Endothelial cell of umbilical vein (primary cell): ENCODE measurements at places on chromosomes 12 and 14. TPM values are rescaled to one million over a fixed set of nuclear protein-coding genes. Genes with fewer than 3 reads are reported as not detected.

DNA sequence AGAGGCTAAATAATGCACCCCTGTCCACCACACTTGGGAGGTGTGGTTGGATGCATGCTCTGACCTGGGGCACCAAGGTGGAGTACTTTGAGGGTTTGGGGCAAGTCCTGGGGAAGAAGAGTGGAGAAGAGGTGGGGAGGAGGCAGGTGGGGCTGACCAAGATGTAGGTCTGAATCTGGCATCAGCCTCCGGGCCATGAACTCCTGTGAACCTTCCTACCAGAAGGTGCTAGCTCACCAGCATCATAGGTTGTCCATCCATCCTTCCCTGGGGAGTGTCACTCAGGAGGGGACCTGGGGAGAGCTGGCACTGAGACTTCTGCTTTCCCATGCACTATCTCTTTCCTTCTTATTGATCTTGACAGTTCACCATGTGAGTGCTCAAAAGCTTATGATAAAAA, 13.6 kb upstream of the EMP1 start:
- DNase-seq: no peak

DNA sequence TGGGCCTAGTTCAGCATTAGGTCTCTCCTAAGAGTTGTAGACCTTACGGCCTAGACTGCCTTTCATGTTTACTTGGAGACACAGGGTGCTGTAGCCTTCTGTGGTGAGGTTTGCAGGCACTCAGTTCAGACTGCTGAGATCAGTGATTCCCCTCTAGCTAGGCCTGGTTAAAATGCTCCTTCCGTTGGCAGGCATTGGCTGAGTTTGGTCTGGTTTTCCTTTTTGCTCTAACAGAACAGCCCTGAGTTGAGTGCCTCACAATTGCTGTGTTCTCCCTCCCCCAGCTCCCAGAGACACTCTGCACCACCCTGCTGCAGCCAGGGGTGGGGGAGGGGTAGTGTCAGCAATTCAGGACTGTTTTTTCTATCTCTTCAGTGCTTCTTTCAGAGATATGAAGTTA, 178.9 kb upstream of the DYRK2 start:
- DNase-seq: no peak

DNA sequence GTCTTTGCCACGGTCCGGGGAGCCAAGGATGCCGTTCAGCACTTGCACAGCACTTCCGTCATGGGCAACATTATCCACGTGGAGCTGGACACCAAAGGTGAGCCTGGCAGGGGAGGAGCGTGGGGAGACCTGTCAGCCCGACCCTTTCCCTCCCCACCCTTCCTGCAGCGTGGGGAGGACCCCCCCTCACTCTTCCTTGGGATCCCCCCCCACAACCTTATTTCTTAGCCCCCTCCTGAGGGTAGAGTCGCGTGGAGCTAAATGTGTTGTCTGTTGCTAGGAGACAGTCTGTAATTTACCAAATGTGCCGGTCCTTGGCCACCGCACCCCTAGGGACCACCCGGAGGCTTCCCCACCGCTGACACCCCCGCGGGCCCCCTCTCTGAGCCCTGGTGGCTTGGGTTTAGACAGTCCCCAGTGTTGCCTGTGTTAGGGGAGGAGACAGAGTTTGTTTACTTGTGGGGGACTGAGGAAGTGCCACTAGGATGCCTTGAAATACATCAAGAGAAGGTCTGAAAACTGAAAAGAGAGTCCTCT, 2.3 kb downstream of the SETD1B start:
- no peak for DNase-seq

DNA sequence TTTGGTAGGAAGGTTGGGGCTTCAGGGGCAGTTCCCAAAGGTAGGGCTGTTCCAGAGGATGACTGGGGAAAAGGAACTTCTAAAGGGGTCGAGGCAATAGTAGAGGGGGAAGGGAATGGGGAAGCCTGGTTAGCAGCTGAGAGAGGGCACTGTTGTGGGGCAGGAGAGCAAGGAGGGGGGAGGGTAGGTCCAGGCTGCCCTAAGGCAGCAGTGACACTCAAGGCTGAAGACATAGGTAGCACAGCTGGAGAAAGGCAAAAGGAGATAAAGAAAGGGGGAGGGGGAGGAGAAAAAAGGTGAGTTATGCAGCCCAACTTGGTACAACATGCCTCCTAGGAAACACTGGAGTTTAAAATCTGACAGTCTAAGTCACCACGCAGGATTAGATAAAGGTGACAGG, 3.9 kb downstream of the NACA start:
- DNase-seq: no peak

The KRT77 gene
- not detected in 2 replicates for total RNA-seq

GRCh38 chr12:113908584-113909100, 57.5 kb downstream of the RBM19 start:
- DNase-seq: no peak

DNA sequence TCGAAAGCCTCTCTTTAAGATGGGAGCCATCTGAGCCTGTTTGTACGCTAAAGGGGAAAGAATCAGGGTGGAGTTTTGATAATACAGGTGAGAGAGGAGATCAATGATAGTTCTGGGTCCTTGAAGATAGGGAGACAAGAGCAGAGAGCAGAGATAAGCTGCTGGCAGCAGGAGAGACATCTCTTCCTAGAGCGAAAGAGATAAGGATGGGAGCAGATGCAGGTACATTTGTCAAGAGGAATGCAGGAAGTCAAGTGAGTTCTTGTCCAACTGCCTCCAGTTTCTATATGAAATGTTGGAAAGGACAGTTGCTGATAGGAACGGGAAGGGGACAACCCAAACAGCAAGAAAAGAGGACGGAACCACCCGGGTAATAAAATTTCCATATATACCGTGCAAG, 24.7 kb upstream of the HIF1A start:
- DNase-seq: no peak

DNA sequence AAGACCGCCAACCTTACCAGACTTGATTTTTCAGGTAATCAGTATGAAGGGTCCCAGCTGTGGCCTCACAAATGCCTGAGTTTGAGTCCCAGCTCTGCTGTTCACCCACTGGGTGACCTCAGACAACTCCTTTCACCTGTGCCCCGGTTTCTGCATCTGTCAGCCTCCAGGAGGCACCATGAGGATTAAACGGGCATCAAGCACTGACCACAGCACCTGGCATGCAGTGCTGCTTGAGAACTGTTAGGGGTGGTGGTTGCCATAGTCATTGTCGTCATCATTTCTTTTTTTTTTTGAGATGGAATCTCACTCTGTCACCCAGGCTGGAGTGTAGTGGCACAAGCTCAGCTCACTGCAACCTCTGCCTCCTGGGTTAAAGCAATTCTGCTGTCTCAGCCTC, 57.9 kb downstream of the PHETA1 start:
- no peak for DNase-seq

- DNase-seq: no peak
These were observed 137.1 kb upstream of the AEBP2 start for GRCh38 chr12:19302100-19302640.

The GARIN6 gene
- not detected in 2 replicates for total RNA-seq

The SERPINA5 gene
- total RNA-seq: not detected in 2 replicates

GRCh38 chr12:110349514-110350151, 53.9 kb downstream of the ANAPC7 start:
- DNase-seq: no peak

The KRT79 gene
- total RNA-seq: not detected in 2 replicates

- DNase-seq: no peak
These were observed 332.2 kb downstream of the ALG10 start for GRCh38 chr12:34354239-34355200.
